Right kidney (tissue), 9 donors: ENCODE measurements at places on chromosomes 12 and 14.

- DNase-seq: no peak
Measured at GRCh38 chr12:123712780-123713319, 697 bp downstream of the ATP6V0A2 start.

DNA sequence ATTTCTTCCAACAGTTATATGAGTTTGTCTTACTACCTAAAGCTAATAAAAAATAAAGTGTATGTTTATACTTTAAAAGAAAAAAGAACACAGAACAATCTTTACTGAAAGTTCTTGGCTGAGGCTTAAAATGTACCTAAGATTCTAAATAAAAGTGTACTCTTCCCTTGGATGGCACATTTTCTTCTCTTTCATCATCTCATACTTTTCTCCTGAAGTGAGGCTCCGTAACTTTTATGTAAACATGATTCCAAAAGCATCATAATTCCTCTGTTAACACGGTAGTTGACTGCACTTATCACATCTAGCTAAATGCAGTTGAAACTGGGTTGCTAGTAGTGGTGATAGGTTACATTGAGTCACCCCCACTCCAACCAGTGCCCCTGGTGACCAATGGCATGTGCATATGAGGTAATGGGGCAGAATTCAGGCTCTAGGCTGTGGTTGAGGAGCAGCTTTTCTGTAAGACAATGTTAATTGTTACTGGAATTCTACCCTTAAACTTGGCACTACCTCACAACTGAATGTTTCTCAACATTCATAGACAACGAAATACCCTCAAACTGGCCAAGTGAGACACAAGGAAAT, 38.4 kb downstream of the WASHC3 start:
- DNase-seq: no peak

DNA sequence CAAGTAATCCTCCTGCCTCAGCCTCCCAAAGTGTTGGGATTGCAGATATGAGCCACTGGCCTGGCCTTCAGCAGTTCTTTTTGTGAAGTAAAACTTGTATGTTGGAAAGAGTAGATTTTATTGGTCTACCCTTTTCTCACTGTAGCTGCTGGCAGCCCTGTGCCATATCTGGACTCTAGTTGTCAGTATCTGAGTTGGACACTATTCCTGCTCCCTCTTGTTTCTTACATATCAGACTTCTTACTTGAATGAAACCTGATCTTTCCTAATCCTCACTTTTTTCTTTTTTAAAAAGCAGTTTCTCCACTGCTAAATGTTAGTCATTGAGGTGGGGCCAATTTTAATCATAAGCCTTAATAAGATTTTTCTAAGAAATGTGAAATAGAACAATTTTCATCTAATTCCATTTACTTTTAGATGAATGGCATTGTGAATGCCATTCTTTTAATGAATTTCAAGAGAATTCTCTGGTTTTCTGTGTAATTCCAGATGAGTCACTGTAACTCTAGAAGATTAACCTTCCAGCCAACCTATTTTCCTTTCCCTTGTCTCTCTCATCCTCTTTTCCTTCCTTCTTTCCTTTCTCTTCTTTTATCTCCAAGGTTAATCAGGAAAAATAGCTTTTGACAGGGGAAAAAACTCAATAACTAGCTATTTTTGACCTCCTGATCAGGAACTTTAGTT, 88.7 kb downstream of the APAF1 start:
- no peak for DNase-seq

DNA sequence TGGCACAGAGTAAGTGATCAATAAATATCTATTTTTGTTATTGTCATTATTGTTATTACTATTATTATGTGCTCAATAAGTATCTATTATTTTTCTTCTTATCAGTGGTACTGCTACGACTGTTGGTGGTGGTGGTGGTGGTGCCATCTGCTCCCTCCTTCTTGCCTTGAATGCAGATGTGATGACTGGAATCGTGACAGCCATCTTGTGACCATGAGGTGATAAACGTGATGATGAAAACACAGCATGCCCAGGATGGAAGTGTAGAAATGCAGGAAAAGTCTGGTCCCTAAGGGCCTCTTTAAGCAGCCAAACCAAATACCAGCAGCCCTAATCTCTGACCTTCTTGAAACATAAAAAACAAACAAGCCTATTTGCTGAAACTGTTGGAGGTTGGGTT, 22.4 kb downstream of the SLC6A12 start:
- no peak for DNase-seq

GRCh38 chr12:30982413-30982812, 55.9 kb downstream of the TSPAN11 start:
- no peak for DNase-seq

- DNase-seq: no peak
Measured at GRCh38 chr12:115402443-115403180, 718.6 kb upstream of the TBX3 start.

DNA sequence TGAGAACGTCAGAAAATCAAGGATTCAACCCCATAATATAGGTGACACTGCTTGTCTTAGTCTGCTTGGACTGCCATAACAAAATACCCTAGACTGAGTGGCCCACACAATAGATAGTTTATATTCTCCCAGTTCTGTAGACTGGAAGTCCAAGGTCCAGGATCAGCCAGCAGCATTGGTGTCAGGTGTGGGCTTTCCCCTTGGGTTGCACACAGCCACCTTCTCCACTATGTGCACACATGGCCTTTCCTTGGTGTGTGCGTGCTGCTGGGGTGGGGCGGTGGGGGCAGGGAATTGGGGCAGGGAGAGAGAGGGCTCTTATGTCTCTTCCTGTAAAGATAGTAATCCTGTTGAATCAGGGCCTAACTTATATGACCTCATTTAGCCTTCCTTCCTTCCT, 106.4 kb downstream of the SLC25A47 start:
- DNase-seq: no peak

GRCh38 chr12:7327918-7328317, 24.0 kb downstream of the ACSM4 start:
- DNase-seq: no peak

DNA sequence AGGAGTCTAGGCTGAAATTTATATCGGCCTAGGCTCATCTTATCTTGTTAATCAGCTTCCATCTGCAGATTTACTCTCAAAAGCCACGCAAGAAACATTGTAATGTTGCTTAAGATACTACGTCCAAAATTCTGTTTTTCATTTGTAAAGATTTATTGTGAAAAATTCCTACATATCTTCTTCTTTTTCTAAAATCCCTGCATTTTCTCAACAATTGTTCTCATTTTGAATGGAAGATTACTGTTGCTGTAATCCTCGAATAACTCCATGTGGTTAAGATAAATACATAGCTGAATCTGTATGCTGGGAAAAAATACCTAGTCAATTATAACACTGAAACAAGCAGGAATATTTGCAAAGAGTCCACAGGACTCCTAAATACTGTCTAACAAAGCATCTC, 15.6 kb downstream of the INSM2 start:
- DNase-seq: no peak

DNA sequence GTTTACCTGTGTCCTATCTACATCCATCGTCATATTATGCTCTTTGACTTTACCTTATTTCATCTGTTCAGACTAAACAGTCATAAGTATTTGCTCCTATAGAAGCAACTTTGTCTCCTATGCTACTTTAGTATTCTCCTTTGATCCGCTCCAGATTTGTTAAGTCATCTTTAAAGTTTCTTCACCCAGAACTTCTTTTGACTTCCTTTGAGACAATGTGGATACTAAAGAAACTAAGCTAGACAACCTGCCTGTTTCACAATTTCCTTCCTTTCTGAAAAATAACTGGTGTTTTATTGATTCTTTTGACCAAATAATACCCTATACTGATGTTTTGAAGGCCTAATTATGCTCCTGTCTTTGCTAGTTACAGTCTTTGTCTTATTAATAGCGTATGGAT, 30.0 kb upstream of the LRRK2 start:
- no peak for DNase-seq

DNA sequence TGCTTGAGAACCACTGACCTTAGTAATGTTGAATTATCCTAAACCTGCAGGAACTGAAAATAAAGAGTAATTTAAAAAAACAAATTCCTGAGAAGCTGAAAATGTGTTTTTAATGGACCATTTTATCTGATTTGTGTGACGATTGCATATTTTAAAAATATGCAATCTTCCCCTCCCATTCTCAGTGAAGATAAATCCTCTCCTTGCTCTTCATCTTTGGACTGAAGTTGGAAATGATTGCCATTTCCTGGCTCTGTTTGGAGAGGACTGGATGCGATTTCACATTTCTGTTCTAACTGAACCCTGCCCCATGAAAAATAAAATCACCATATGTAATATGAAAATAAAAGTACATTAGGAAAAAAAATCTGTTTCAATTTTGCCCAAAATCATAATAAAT, 216.3 kb downstream of the SLC6A15 start:
- no peak for DNase-seq

DNA sequence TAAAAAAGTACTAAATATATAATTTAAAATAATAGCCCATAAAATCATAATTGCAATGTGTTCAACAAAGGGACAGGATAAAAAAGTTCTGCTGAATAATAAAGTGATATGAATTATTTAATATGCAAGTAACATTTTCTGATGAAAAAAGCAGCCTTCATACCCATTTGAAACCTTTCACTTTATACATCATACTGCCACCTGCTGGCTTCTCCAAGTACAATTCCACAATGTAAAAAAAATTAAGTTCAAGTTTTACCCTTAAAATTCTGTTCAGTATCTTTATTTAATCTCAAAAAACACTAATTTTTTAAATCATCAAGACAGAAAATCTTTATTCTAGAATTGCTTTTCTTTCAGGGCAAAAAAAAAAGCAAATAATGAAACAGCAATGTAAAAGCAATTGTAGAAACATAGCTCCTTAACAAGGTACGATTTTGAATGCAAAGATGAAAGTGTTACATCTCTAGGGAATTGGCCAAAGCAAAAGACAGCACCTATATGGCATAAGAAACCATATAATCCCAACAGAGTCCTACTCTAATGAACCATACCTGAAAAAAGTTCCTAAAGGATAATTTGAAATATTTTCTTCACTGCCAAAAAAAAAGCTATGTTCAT, 15.0 kb downstream of the MDM1 start:
- no peak for DNase-seq

DNA sequence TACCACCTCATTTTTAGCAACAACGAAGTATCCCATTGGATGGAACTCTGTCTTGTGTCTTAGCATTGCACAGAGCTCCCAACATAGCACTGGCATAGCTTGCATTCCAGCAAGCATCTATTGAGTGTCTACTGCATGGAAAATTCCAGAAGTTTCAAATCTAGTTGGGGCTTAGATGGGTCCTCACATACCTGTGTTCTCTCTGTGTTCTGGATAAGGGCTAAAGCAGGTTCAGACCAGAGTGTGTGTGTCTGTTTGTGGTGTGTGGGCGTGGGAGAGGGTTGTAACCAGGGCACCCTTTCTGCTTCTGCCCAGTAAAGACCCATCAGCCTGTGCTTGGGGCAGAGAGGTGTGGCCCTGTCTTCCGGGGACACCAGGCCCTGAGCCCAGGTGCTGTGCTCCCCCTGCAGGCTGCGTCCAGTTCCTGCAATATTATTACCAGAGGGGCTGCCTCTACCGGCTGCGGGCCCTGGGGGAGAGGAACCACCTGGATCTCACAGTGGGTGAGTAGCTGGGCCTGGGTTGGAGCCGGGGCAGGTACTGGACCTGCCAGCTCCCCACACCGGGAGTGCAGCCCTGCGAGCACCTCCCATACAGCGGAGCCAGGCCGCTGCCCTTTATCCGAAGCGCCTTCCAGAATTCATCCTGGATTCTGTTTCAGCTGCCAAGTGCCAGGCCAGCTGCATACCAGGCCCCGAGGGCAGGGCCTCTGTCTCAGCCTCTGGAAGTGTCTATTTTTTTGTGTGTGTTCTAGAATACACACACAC, 20.3 kb downstream of the RHOF start:
- peak; percentile 76 for DNase-seq

DNA sequence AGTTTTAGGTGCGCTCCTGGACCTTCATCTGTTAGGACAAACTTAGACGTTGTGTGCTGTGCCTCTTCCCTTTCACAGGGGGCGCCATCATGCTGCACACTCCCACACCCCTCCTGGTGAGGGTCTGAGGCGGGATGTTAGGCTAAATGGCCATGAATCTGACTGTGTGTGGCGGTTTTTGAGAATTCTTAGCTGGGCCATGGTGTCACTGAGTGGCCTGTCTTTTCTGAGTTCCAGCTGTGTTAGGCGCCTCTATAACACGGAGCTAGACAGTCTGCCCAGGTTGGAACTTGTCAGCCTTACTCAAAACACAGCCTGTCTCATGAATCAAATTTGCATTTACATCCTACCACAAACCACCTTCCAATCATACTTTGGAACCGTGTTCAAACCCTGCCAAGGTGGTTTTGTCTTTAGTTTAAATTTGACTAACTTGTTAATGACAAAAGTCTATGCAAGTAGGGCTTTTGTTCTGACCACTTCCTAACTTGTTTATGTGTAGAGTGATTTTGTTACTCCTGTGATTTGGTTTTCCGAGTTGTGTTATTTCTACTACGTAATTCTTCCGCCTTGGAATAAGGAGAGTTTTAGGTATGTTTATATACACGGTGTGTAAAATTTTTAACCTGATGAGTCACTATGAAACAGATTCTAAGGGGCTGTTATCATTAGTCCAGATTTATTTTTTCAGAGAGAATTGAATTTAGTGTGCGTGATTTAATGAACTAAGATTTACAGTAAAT, 19.6 kb downstream of the ACVR1B start:
- DNase-seq: peak; percentile 41

GRCh38 chr12:5441497-5442236, 9.8 kb downstream of the NTF3 start:
- no peak for DNase-seq

DNA sequence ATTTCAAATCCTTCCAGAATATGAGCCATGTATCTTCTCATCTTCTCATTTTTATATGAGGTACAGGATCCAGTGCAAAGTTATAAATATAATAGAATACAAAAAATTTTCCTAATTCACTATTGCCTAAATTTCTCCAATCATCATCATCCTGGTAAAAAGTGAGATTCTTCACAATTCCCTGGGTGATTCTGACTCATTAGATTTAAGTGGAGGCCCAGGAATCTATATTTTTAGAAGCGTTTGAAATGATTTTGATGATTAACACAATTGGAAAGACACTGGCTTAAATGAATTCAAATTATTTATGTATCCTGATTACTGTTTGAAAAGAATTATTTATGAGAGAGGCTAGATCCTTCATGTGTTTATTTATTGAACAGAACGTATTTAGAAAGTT, 380.3 kb upstream of the PDE3A start:
- no peak for DNase-seq

GRCh38 chr12:111458546-111459172, 52.9 kb downstream of the SH2B3 start:
- DNase-seq: no peak

GRCh38 chr12:37565112-37565511, 751.5 kb upstream of the ALG10B start:
- no peak for DNase-seq

- peak; percentile 33 for DNase-seq
Measured at GRCh38 chr14:102574281-102575159, 17.9 kb upstream of the RCOR1 start.
